ENCODE measurements at places on chromosomes 11 and 22.

DNA sequence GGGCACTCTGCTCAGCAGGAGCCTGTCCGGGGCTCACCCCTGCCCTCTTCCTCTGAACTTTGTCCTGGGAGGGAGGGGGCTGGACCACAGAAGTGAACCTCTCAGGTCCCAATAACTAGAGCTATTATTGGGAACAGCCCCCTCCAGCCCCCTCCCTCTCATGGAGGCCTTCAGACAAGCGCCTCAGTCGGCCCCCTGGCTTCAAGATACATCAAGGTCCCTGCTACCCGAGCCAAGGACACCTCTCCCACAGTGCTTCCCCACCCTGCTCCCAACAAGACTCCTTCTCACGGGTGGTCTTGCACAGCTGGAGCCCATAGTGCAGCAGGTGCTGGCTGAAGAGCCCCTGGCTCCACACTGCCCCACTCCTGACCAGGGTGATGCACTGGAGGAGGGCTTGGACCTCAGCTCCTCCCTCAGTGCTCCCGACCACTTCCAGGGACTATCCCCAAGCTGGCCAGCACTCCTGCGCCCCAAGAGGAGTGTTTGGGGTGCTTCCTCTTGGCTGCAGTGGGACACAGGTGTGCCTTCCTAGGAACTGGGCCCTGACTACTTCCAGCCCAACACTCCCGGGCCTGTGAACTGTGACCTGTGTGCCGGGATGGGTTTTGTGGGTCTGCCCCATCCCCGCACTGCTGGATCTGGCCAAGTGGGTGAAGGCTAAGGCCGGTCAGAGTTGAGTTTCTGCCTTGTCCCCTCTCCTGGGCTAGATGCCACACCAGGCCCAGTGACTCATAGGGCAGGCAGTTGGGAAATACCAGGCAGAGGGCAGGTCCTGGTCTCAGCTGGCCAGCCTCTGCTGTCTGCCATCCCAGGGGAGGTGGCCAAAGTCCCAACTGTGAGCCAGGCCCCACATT is 2.2 kb downstream of the PNPLA2 start:
- peak; percentile 81 for DNase-seq

GRCh38 chr22:37139762-37140161 is 10.0 kb downstream of the IL2RB start:
- DNase-seq: no peak

GRCh38 chr11:122743949-122744348 is 88.4 kb downstream of the UBASH3B start:
- no peak for DNase-seq

- DNase-seq: no peak
Observed at GRCh38 chr11:67052891-67053290, 3.8 kb upstream of the RHOD start.

- DNase-seq: no peak
Observed at GRCh38 chr11:126337126-126337473, 18.4 kb upstream of the ST3GAL4 start.

DNA sequence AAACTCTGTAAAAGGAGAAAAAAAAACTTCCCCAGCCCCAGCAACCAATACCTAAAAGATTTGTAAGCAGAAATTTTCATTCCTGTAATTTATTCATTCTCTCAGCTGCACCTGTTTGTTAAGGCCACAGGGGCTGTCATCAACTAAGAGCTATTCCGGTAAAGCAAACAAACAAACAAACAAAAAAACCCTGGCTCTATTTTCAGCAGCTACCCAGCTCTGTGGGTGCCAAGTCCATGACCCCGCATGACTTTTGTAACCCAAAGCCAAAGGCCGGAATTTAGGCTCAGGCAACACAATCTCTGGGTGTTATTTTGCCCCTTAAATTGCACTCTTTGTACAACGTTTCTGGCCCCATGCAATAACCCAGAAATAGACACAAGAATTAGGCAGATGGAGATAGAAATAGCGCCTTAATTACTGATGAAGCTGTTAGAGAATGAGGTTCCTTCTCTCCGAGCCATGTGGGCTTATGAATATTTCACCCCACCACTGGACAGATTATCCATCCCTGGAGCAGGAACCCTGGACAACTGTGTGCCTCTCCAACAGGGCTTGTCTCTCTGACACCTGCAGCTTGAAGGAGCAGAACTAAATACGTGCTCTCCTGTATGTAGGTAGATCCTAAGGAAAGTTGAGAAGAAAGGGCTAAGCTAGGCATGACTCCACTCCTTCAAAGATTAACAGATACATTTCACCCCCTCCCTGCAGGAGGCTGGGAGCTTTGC is 29.4 kb downstream of the APOL6 start:
- no peak for DNase-seq

- DNase-seq: peak; percentile 10
Observed at GRCh38 chr11:128898580-128899344, 7.6 kb downstream of the KCNJ5 start.

GRCh38 chr11:74460481-74461154 is 6.7 kb downstream of the KCNE3 start:
- DNase-seq: peak; percentile 37

DNA sequence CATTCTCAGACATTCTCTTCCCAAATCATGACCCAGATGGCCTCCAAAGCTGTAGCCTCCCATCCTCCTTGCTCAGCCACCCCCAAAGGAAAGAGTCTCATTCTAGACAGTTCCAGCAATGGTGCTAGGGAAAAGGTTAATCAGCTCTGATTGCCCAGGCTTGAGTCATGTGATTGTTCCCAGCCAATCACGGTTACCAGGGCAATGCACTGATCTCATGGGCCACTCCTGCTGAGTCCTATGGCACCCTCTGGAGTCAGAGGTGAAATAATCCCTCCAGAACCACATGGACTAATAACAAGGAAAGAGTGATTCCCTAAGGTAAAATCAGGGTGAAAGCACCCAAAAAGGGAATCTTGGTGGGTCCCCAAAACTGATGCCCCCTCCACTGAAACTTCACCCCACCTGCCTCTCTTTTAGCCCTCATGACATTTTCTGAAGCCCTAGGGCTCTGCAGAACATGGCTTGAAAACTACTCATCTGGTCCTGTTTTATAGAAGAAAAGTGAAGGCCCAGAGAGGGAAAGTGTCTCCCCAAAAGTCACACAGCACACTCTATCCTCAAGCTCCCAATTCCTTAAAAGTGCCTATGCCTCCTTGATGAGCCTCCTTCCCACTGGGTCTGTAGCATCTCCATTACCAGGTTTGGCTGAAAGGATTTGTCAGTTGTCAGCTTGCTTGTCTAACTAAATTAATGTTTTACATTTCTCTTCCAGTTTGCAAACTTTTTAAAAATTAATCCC is 203.7 kb downstream of the MN1 start:
- DNase-seq: peak; percentile 43

- peak; percentile 56 for DNase-seq
Observed at GRCh38 chr11:35354644-35355043, 64.7 kb downstream of the SLC1A2 start.

GRCh38 chr11:9061807-9062206 is 29.6 kb downstream of the SCUBE2 start:
- no peak for DNase-seq
